ENCODE measurements at places on chromosomes 16 and 17. TPM values are rescaled to one million over a fixed set of nuclear protein-coding genes. Genes with fewer than 3 reads are reported as not detected.

DNA sequence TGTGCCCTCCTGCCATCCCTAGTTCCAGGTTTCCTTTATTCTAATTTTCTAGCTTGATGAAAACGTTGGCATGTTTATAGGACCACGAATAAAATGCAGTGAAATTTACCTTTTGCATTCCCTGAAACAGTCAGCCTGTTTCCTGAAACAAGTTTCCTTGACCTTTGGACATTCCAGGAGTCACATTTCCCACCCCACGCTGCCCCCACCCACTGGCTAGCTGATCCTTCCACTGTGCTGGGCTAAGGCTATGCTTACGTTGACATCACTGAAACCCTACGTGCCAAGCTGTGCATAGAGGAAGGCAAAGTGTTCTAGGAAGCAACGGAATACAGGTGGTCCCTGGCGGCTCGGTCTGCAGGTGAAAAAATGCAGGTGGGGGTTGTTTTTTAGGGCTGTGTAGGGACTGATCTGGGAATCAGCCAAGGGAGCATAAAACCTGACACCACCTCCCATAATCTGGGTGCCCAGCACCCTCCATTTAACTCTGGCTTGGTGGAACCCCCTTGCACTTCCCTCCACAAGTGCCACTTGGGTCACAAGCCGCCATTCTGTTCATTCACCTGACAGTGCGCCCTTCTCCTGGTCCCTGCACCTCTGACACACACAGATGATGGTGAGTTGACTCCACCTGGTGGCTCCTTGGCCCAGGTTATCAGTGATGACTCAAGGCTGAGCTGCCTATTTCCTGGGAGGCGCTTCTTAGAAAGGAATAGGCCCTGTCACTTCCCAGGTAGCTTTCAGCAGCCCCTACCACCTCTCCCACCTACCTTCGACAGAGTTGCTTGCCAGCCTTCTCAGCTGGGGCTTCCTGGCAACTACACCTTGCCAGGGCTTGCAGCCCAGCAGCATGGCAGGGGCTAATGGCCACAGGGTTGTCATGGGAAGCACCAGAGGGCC lies 83.7 kb downstream of the N4BP1 start:
- no peak overlapping the region for H3K27ac ChIP-seq
- H3K27me3 ChIP-seq: no peaks in the 10 kb centered on the region
- no peaks in the 10 kb centered on the region for H3K4me1 ChIP-seq
- peak; percentile 93 for DNase-seq

DNA sequence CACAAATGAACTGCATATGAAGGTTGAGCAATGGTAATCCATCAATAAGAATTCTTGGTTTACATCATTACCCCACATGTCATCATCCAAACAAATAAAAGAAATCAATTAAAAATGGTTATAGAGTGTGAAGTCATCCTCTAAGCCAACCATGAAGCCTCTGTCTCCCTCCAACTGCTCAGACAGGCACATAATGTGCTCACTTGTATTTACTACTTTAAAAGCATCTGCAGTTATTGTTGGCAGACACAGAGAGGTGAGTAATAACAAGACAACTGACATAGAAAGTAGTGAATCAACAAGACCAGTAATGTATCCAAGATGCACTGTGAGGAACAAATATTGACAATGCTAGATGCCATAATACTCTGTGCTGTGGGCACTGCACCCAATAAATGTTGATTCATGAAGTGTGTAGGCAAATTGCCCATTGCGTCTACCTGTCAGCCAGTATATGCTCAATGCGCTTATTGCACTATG lies 20.0 kb downstream of the ADAMTS18 start:
- no peaks in the 10 kb centered on the region for H3K27me3 ChIP-seq
- H3K27ac ChIP-seq: no peak overlapping the region
- no peak for DNase-seq
- no peaks in the 10 kb centered on the region for H3K4me1 ChIP-seq
- H3K36me3 ChIP-seq: peaks cover 61% of the 10 kb centered on the region

DNA sequence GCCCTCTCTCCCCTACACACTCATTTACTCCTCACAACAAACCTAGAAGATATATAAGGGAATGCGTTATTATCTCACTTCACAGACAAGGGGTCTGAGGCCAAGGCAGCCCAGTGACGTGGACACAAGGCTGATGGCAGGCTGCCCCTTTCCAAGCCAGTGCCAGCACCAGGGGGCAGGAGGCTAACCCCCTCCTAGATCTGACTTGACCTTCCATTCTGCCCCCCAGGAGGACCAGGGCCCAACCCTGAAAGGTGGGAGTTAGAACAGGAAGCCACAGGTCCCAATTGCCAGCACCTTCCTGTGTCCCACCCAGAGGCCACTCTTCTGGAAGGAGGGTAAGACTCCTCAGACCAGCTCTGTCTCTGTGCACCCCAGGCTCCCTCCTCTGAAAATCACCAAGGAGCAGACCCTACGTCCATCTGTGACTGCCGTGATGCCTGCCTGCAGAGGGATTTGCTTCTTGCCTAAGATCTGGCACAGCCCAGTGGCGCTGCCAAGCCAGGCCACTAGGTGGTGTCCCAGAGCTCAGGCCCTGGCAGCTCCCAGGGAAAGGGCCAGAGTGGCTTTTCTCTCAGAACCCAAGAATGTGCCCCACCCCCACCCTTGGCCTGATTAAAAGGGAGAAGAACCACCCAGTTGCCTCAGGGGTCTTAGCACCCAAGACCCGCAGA lies 42.4 kb upstream of the MRPS23 start:
- no peaks in the 10 kb centered on the region for H3K36me3 ChIP-seq
- peaks cover 10% of the 10 kb centered on the region for H3K4me1 ChIP-seq
- peak overlapping the region; percentile 98 for H3K27ac ChIP-seq
- no peak overlapping the region for H3K4me3 ChIP-seq

DNA sequence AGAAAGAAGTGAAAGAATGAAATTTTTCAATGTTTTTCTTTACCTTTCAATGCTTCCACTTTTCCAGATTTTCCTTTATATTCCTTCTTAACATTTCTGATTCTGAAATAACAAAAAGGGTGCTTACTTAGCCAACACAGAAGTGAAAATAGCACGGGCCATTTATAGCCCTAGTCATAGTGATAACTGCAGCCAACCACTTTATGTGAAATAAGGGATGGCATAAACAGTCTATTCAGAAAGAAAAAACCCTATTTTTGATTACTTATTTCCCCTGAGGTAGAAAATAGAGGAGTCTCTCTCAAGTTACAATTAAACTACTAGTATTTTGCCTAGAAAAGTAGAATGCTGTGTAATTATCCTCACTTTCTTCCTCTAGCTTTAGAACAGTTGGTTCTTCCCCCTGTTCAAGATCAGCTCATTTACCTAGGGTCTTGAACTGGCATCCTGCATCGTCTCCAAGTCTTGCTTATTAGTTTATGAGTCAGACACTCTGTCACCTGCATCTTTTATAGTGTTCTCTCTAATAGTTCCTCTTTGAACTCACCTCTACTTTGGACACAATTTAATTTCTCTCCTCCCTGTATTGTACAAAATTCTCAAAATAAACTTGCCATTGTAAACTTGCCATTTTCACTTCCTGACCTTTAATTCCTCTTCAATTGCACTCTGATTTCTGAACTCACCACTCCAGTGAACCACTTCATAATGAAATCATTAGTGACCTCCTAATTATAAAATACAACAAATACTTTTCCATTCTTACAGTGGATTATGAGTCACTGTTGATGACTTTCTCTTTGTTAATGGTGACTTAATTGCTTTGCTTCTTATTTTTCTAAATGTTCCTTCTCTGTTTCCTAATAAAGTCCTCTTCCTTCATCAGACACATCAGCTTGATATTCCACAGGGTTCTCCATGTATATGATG lies 23.6 kb downstream of the ABCA6 start:
- no peak overlapping the region for H3K27ac ChIP-seq
- H3K4me3 ChIP-seq: no peak overlapping the region
- DNase-seq: no peak
- H3K27me3 ChIP-seq: no peaks in the 10 kb centered on the region
- H3K4me1 ChIP-seq: no peaks in the 10 kb centered on the region
- H3K36me3 ChIP-seq: no peaks in the 10 kb centered on the region

DNA sequence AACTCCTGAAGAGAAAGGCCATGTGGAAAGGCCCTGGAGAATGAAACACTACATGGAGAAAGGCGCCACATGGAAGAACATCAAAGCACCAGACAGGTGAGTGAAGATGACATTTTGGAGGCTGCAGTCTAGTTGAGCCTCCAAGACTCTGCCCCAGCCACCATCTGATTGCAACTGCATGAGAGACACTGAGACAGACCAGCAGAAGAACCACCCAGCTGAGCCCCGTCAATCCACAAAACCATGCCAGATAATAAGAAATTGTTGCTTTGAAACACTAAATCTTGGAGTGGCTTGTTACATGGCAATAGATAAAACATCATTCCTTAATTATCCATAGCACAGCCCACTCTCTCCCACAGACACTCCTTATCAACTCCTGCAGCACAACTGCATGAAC lies 4.8 kb downstream of the GAS7 start:
- no peak overlapping the region for H3K4me3 ChIP-seq
- H3K27ac ChIP-seq: no peak overlapping the region
- H3K27me3 ChIP-seq: peaks cover 24% of the 10 kb centered on the region
- no peak for DNase-seq
- H3K36me3 ChIP-seq: no peaks in the 10 kb centered on the region
- no peaks in the 10 kb centered on the region for H3K4me1 ChIP-seq

DNA sequence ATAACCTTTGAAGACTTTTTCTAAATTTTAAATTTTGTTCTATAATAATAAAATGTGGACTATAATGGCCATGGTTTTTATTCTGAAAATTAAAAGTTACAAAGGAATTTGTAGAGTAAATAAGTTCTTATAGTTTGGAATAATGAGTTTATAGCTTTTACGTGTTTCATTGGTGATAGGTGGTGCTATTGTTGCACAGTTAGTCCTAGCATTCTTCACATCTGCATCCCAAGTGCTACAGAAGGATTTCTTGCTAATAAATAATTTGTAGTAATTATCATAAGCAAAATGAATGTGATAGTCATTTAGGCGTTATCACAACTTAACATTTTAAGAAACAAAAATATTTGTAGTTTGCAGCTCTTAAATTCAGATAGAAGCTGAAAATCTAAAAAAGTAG lies 67.9 kb downstream of the BCAS3 start:
- H3K27ac ChIP-seq: no peak overlapping the region
- H3K4me3 ChIP-seq: no peak overlapping the region
- no peaks in the 10 kb centered on the region for H3K27me3 ChIP-seq
- DNase-seq: no peak

DNA sequence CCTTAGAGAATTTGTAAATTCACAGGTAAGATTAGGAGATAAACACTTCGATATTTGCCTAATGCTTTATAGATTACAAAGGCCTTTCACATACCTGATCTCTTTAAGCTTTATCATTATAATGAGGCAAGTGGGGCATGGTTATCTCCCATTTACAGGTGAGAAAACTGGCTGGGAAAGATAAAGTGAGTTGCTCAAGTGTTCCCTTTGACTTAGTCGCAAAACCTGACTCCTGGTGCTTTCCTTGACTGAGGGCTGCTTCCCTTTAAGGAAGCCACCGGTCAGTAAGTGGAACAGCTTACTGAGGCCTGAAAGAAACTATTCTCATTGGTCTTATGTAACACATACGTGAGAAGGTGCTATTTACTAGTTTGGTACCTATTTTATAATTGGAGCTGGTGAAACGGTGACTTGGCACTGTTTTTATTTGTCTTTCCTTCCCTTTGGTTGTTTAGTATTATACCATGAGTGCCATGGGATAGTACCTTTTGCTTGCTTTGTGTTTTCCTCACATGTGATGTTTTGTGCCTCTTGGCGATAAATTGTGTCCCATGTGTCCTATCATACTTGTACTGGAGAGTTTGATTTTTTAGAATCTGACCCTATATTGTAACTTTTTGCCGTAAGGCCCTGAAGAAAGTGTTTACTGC lies 57.2 kb downstream of the NUP88 start:
- H3K4me1 ChIP-seq: peaks cover 12% of the 10 kb centered on the region
- peaks cover 11% of the 10 kb centered on the region for H3K27me3 ChIP-seq
- H3K27ac ChIP-seq: no peak overlapping the region
- peak; percentile 76 for DNase-seq
- peaks cover 48% of the 10 kb centered on the region for H3K36me3 ChIP-seq

- no peaks in the 10 kb centered on the region for H3K36me3 ChIP-seq
- H3K4me3 ChIP-seq: no peak overlapping the region
- H3K27me3 ChIP-seq: no peaks in the 10 kb centered on the region
- no peaks in the 10 kb centered on the region for H3K4me1 ChIP-seq
Measured at GRCh38 chr16:22141767-22142166, 20.5 kb upstream of the SDR42E2 start.

DNA sequence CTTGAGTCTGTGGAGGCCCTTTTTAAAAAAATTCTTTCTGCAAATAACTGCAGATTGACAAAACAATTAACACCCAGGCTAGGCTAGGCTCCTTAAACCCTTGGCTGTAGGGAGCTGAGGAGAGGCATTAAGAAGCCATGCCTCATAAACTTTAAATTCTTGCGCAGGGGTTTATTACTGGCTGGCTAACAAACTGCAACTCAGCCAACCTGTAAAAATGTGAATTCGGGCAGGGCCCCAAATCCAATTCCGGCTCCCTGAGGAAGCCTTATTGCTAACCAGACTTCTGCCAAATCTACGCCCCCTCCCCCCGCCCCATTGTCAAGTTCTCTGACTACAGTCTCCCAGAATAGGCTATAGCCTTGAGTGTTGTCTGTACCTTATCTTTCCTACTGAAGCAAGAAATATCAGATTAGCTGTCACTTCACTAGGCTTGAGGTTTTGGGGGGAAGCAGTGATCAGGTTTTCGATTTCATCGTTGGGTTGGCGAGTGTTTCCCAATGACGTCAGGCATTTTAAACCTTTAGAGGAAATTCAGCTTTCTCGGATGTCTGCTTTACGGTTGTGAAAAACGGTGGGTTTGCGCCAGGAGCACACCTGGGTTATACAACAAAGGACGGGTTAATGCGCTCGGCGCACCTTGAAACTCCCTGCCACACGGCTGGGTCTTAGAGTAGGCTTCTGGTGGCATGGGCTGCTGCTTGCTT lies 2.0 kb downstream of the CDH3 start:
- no peak overlapping the region for H3K27ac ChIP-seq
- no peak for DNase-seq
- peaks cover 34% of the 10 kb centered on the region for H3K27me3 ChIP-seq
- peak overlapping the region; percentile 82 for H3K4me3 ChIP-seq
- no peaks in the 10 kb centered on the region for H3K36me3 ChIP-seq

DNA sequence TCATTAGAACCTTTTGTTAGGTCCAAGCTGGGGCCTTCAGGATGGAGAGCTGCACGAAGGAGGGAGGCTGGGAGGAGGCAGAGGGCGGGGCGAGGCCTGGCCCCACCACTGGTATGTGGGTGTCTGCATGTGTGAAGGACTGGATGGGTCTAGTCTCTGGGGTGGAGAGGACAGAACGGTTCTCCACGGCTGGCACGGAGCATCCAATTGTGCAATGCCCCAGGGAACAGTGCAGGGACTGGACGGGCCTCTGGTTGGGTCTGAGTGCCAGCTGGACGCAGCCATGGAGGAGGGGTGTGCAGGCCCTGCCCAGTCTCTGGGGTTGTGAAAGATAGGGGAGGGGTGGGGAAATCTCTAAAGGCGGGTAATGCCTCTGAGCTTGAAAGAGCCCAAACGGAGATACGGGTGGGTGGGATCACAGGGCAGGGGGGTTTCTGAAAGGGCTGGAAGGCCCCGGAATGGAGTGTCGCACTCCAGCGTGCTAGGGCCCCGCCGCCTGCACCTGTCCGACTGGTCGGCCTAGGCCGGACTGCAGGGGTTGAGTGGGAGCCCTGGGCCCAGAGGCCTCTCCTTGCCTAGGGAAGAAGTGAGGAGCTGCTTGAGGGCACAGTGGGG lies 1.6 kb downstream of the PPL start:
- H3K27ac ChIP-seq: no peak overlapping the region
- no peaks in the 10 kb centered on the region for H3K27me3 ChIP-seq
- no peaks in the 10 kb centered on the region for H3K36me3 ChIP-seq
- DNase-seq: peak; percentile 47
- peak overlapping the region; percentile 87 for H3K4me3 ChIP-seq

The KRTAP3-1 gene
- not detected for total RNA-seq

The TOX3 gene
- total RNA-seq: 8.6 TPM

The SOST gene
- 0.31 TPM for total RNA-seq

The SLC16A3 gene
- 37.6 TPM for total RNA-seq
